ENCODE measurements at places on chromosomes 2 and 18.

DNA sequence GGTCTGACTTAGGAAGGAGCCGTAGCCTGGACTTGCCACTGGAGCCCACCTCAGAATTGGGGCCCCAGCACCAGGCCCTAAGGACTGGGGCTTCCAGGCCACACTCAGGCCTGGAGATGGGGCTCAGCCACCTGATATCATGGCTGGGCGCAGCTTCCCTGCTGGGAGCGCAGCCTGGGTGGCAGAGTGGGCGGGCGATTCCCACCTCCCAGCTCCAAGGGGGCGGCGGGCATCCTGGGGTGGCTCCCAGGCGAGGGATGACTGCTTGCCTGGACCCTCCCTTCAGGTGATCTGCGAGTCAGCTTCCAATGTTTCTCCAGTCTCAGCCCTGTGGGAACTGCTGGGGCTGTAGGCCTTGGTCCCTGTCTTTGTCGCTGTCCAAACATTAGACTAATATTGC, 20.1 kb downstream of the GPR35 start:
- DNase-seq = no peak

GRCh38 chr2:231900486-231900942, 25.7 kb downstream of the NPPC start:
- DNase-seq = peak; percentile 87

DNA sequence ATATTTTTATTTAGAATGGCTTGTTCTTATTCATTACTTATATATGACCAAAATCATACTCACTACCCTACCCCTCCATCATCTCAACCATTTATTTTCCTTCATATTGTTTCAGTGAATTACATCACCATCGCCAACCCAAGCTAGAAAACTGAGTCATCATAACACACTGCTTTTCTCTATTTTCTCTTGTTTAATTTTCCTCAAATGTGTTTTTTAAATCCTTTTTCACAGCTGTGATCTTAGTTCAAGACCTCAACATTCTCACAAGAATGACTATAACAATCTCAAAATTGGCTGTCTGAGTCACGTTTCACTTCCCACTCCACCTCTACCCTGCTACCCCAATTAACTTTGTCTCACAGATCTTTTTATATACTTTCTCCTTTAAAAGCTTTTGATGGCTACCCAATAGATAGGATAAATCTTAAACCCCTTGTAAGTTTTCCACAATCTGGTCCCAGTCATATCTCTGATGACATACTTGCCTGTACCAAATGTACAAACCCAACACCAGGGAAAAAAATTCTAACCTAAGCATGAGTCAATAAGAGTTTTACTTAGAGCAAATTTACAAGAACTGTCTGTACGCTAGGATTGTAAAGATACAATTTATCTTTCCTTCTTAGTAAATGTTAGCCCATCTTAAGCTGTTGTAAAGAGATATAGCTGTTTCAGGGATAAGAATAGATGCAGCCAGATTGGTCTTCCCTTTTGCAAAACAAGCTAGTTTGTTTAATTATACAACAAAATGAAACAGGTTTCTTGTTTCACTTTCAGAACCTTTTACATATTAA, 635.1 kb upstream of the SLC39A10 start:
- DNase-seq = no peak

GRCh38 chr2:156505696-156506095, 69.5 kb downstream of the GPD2 start:
- no peak for DNase-seq

DNA sequence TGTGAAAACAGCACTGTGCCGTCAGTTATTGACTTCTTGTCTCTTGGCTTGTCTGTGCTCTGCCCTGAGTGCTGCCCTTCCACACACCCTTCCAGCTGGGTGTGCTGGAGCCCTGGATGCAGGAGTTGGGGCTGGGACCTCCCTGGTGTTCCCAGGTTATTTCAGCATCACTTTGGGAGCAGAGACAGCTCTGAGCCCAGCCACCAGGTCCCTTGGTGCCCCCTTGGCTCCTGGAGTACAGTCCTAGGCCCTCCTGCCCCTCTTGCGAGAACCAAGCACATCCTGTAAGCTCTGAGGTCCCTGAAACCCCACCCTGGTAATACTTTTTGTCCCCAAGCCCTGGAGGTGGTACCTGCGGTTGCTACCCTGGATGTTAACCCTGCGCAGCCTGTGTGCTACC, 24.3 kb downstream of the BOK start:
- no peak for DNase-seq

- no peak for DNase-seq
Observed at GRCh38 chr2:148259674-148260073, 238.8 kb downstream of the MBD5 start.

GRCh38 chr2:207181526-207182274, 16.0 kb upstream of the KLF7 start:
- DNase-seq = no peak

- no peak for DNase-seq
Observed at GRCh38 chr2:1748176-1748740, 3.9 kb upstream of the PXDN start.

DNA sequence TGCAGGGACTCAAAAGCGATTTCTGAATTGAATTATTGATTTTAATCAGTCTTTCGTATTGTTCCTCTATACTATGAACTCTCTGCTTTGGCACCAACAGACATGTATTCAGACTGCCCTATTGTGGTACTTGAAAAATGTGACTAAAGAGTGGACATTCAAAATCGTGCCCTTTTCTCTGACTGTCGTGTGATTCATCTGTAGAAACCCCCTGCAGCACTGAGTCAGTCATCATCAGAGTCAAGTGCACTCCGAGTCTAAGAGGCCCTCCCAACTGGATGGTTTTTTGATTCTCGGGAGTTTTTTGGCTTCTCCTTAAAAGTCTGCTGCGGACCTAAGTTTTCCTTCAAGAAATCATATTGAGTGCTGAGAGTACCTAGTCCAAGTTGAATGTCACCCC, 96.4 kb upstream of the FOSL2 start:
- DNase-seq = no peak

- DNase-seq = peak; percentile 69
Observed at GRCh38 chr18:48833701-48834412, 116.9 kb downstream of the SMAD7 start.

GRCh38 chr2:168466190-168466737, 10.2 kb downstream of the CERS6 start:
- DNase-seq = no peak

DNA sequence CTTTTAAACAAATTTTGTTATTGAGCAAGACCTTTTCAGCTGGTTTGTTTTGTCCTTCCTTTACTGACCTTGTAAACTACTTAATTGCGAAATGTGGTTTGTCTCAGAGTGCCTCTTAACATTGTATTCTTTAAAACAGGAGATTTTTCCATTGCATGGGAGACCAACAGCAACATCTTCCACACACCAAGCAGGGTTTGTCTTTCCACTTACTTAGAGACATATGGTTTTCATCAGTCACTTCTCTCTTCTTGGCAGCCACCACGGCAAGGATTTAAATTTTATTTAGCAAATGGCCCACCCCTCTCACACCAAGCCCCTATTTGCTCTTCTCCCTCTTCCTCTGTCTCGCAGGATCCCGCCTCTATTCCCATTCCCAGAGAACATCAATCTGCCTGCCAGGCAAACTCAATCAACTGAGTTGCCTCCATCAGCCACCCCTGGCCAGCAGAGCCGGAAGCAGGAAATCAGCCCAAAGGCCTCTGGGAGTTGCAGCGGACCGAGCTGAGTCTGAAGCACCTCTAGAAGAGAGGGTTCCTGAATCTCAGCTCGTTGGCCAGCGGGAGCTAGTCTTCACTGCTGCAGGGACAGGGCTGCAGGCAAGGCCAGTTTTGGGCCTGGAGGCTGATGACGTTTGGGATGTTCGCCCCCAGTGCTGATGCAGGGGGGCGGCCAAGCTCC, 11.3 kb upstream of the CIB4 start:
- peak; percentile 24 for DNase-seq

GRCh38 chr2:121241466-121241865, 43.5 kb downstream of the TFCP2L1 start:
- no peak for DNase-seq

- no peak for DNase-seq
Observed at GRCh38 chr2:158253170-158253569, 151.5 kb downstream of the UPP2 start.

DNA sequence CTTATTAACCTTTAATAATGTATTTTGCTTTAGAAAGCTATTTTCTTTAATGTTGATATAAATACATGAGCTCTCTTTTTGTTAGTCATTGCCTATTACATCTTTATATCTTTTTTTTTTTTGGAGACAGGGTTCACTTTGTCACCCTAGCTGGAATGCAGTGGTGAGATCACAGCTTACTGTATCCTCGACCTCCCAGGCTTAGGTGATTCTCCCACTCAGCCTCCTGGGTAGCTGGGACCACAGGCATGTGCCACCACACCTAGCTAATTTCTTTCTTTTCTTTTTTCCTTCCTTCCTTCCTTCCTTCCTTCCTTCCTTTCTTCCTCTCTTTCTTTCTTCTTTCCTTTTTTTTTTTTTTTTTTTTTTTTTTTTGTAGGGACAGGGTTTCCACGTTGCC, 15.4 kb downstream of the NAB1 start:
- DNase-seq = no peak

DNA sequence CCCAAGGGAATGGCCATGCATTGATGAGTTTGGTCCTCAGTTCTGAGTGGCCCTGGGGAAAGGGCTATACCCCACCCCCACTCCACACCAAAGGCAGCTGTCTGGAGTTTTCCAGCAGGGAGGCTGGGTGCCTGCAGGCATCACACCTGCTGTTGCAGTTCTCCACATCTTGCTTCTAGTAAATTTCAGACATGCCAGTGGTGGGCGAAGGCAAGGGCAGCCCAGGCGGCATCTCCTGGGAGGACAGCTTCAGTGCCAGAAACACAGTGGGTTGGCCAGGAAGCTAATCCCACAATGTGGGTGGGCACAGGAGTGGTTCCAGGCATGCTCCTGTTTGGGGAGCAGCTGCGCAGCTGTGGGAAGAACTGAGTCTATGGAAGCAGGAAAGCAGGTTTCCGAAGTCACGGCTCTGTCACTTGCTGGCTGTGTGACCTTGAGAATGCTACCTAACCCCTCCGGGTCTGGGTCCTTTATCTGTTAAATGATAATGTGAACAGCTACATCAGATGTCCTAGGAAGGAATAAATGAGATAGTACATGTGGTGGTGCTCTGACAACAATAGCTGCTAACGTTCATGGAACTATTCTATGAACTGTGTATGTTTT, 84.6 kb upstream of the SPTBN1 start:
- DNase-seq = no peak

DNA sequence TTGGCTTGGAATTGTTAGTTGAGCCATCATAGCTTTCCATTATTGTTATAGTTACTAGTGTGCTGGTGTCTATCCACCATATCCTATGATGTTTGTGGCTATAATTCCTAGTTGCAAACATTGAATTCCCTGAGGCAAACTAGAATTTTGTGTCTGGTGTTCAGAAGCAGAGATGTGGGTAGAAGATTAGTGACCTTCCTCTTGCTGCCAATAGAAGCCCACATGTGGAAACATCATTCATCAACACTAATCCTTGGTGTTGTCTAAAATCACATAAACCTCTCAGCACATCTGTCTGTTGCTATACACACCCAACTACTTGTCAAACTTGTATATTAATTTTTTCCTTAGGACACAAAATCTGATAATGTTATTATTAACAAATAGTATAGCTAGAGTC, 374.1 kb downstream of the TGIF1 start:
- no peak for DNase-seq

DNA sequence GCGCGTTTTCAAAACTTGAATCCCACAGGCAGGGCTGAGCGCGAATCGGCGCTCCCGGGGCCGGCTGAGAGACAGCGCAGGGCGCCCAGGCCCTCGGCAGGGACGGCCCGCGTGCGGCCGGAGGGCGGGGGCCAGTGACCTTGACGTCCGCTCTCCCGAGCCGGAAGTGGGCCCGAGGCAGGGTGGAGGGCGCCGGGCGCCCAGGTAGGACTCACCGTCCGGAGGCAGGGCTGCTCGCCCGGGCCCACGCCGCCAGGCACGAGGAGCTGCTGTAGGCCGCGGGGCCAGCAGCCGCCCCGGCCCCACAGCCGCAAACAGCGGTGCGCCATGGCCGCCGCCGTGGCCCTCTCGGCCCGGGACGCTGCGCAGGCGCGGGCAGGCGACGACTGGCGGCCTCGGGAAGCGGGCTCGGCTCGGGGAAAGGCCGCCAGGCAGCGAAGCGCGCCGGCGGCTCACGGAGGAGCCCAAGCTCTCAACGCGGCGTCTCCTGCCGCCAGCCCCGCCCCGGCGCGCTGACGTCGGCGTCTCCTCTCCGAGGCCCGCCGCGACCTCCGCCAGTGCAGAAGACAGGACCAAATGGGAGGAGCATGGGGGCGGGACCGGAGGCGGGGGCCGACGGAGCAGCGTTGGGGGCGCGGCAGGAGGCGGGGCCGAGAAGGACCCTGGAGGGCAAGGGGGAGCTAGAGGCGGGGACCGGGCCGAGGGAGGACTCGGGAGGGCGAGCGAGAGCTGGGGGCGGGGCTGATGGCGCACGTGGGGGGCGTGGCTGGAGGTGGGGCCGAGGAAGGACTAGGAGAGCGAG, at the start of gene AFG3L2:
AFG3L2 (minus strand) TSS at position 474 of the 802 bp plus-strand sequence; CDS start at position 329, 145 bp downstream.
- peak; percentile 100 for DNase-seq

GRCh38 chr2:73972846-73973245, 11.9 kb upstream of the TET3 start:
- DNase-seq = no peak

DNA sequence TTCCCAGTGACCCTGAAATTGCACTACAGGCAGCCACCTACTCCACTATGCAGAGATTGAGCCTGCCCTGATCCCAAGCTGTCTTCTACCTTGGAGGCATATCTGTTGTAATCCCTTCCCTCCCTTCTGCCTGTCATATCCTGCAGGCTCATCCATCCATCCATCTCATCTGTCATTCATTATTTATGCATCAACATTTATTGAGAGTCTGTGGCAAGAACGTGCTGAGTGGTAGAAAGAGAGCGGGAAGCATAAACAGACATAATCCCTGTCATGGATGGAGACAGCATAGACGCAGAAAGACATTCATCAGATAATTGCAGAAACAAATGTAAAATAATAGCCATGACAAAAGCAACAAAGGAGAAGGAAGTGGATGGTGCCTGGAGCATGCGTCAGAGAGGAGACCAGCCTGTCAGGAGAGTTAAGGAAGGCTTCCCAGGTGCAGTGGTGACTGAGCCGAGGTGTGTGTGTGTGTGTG, 110.7 kb upstream of the STPG4 start:
- no peak for DNase-seq

DNA sequence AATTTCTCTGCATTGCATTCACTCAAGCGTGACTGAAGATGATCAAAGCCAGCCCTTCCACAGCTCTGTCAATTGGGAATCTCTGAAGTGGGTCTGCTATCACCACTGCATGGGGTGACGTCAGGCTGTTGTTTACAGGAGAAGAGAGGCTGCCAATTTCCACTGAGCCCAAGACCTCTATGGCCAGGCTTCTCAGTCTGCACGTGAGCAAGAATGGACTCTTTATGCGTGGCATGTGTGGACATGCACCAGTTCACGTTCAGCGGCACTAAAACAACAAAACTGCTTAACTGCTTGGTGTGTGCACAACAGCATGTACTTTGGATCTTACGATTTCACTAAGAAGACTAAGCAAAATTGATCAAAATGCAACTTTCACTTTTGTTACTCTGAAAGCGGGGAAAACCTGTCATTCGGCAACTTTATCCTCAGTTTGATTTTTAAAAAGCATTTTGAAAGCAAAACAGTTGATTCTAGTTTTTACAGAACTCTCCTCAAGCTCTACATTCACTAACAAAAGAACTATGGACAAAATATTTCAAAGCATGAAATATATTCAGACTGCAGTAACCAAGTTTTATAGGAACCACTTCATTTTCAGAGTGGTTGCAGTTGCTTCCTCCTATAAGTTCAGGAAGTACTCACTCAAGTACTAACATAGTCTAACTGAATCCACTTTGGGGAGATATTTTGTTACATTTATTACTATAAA, 77.0 kb upstream of the SERTAD2 start:
- DNase-seq = peak; percentile 55

- peak; percentile 44 for DNase-seq
Observed at GRCh38 chr2:218516614-218517013, 51.5 kb downstream of the USP37 start.

Data from inflammatory macrophage treated with lipopolysaccharide for 1 hour (primary cell).